ENCODE measurements at places on chromosomes 6 and 20.

- DNase-seq: no peak
These were observed 84.6 kb downstream of the ID4 start for GRCh38 chr6:19921786-19922185.

- DNase-seq: peak; percentile 17
These were observed 130.2 kb upstream of the AKIRIN2 start for GRCh38 chr6:87832025-87832825.

DNA sequence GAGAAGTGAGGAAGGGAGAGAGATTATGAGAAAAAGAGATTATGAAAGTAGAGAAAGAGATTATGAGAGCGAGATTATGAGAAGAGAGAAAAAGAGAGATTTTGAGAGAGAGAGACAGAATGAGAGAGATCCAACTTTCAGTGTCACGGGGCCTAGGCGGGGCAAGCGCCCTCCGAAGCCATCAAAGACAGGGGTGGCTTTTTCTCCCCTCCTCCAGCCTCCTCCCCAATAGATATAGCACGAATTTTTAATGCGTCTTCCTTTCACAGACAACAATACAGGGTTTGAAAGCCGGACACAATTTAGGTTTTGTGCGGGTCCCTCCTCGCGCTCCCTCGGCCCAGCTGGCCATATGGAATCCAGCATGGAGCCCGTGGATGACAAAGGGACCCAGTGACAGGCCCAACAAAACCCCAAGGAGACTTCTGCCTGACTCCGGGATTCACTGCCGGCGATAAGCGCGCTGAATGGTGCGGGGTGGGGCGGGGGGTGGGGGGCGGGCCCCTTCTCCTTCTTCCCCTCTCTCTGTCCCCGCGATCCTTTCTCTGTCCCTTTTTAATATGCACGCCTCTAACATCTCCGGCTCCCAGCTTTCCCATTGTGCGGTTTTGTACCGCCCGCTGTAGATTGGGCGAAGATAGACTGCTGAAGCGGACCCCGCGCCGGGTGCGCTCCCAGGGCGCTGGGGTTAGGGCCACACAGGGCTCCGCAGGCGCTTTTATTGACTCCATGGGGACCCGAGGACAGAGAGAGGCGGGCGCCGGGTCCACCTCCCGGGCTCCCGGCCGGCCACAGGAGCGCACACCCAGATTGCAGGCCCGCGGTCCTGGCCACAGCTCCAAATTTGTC lies 5.4 kb downstream of the NKX2-2 start:
- no peak for DNase-seq

- DNase-seq: no peak
These were observed 42.8 kb downstream of the MAP3K7 start for GRCh38 chr6:90544081-90544480.

GRCh38 chr6:166469426-166469961 lies 86.8 kb upstream of the MPC1 start:
- DNase-seq: no peak

GRCh38 chr6:117404548-117404947 lies 21.2 kb downstream of the ROS1 start:
- DNase-seq: peak; percentile 22

- DNase-seq: no peak
These were observed 30.6 kb upstream of the ULBP3 start for GRCh38 chr6:150099546-150099945.

- DNase-seq: no peak
These were observed 87.6 kb downstream of the BTBD9 start for GRCh38 chr6:38552121-38552520.

DNA sequence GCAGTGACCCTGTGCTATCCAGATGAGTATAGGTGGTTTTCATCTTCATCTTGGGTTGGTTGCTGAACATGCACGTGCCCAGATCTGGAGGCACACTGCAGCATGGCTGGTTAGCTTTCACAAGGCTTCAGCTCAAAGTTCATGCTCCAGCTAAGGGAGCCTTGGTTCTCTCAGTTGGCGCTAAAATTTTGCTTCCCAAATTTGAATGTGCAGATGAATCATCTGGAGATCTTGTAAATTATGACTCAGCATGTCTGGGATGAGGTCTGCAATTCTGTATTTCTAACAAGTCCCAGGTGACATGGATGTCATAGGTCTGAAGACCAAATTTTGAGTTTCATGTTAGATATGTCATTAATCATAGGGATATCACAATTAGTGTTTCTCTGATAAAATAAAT lies 230.8 kb downstream of the FOXA2 start:
- no peak for DNase-seq

GRCh38 chr20:14925300-14925699 lies 587.9 kb upstream of the FLRT3 start:
- DNase-seq: peak; percentile 12

DNA sequence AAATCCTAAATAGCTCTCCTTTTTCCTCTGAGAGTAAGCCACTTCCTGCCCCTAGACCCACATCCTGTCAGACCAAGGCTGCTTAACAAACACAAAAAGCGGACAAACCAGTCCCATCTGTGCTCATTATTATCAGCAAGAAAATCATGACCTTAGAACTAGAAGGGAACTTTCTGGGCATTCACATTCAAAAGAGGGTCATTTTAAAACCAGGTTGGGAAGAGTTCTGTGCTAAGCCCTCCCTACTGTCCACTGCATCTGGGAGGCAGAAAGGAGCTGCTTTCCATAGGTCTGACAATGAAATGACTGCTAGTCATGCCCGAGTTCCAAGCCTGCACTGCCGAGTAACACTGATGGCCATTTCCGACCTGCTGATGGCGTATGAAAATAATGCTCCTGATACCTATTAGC lies 15.4 kb downstream of the EZR start:
- DNase-seq: peak; percentile 28

DNA sequence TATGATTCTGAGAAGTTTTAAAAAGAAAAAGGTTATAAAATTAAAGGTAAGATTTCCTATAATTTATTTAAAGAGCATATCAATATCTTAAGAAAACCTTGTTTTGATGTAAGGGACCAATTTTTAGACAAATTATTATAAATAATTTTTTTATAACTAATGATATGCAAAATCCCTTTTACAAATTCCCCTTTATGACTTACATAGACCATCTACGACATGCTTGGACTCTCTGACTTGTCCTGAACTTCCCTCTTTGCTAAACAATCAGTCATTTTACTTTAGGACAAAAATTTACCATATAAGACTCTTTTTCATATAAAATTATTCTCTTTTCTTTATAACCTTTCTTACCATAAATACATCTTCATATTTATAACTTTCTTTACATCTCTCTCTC lies 15.3 kb upstream of the ANGPT4 start:
- DNase-seq: no peak

DNA sequence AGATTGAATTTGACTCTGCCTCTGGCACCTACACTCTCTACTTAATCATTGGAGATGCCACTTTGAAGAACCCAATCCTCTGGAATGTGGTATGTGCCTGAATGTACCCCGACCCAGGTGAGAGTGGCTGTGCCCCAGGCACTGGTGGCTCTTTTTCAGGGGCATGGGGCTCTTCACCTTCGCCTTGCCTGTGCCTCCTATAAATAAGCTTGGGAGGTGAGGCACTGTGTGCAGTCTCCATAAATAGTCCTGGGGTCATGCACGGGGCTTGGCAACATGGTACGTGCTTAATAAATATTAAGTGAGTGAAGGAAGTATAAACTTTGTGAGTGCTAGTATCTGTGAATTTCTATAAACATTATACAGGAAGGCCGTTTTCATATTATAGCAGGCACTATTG lies 33.0 kb downstream of the GHRH start:
- no peak for DNase-seq

DNA sequence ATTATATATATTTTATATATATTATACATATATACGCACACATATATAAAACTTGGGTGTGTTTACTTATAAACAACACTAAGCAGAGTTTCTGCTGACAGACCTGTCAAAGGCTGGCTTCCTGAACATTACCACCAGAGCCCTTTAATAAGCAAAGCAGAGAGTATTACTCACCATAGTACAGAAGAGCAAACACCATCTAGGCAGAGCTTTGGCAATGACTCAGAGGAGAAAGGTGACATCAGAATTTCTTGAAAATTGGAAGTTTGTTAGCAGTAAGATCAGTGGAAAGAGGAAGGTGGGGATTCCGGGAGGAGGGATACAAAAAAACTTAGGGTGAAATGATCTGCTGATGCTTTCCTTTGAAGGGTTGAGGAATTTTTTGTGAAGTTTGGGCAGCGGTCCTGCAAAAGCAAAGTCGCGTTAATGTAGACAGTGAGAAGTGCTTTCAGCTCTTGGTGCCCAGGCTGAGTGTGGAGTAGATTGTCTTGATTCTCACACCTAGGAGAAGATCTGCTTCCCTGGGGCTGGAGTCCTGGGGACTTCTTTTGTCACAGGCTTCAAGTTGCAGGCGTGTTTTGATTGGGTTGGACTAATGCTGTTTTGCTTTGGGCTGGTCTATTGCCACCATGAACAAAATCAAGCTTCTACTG lies 109.6 kb upstream of the BACH2 start:
- peak; percentile 55 for DNase-seq

- DNase-seq: no peak
These were observed 8.4 kb upstream of the ZBTB24 start for GRCh38 chr6:109491207-109491938.

GRCh38 chr6:142326540-142326939 lies 24.7 kb downstream of the ADGRG6 start:
- no peak for DNase-seq

DNA sequence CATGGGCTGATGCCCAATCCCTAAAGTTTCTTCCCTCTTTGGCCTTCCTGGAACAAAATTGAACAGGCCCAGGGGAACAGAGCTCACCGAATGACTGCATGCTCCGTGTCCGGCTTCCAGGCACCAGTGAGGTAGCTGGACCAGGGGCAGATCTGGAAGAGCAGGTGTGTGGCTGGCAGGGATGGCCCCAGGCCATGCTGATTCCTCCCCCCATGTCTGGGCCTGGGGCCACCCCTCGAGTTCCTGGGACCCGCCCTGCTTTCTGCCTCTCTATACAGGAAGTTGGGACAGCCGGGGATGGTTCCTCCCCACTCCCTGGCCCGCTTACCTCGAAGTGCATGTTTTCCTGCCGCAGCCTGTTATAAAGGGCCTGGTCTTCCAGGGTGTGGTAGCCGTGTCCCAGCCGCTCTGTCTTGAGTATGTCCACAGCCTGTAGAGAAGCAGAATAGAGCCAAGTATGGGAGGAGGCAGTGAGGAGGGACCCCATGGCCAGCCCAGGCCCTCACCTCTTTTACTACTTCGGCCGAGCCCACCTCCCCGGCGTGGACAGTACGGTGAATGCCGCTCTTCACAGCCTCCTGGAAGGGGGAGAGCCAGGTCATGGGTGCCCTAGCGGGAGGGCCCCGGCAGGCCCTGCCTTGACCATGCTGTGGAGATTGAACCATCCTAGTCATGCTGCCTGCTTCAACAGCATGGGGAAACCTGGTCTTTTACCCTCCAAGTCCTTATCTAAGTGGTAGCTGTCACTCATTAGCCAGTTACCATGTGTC lies 28.8 kb downstream of the ADA start:
- no peak for DNase-seq

DNA sequence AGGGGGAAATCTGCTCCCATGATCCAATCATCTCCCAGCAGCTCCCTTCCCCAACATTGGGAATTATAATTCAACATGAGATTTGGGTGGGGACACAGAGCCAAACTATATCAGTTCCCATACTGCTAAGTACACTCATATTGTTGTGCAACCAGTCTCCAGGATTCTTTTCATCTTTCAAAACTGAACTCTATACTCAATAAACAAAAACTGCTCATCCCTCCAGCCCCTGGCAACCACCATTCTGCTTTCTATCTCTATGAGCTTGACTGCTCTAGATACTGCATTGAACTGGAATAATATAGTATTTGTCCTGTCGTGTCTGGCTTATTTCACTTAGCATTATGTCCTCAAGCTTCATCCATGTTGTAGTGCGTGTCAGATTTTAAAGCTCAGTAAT lies 42.9 kb downstream of the STX11 start:
- DNase-seq: no peak
